ENCODE measurements at places on chromosomes 2 and 18.

DNA sequence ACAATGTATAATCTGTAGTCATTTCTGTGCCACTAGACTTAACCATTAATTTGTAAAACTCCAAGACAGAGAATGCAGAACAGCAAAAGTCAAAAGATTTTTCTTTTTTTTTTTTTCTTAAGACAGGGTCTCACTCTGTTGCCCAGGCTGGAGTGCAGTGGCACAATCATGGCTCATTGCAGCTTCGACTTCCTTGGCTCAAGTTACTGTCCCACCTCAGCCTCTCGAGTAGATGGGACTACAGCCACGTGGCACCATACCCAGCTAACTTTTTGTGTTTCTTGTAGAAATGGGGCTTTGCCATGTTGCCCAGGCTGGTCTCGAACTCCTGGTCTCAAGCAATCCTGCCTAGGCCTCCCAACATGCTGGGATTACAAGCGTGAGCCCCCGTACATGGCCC, 80.1 kb downstream of the TLK1 start:
- DNase-seq: no peak

DNA sequence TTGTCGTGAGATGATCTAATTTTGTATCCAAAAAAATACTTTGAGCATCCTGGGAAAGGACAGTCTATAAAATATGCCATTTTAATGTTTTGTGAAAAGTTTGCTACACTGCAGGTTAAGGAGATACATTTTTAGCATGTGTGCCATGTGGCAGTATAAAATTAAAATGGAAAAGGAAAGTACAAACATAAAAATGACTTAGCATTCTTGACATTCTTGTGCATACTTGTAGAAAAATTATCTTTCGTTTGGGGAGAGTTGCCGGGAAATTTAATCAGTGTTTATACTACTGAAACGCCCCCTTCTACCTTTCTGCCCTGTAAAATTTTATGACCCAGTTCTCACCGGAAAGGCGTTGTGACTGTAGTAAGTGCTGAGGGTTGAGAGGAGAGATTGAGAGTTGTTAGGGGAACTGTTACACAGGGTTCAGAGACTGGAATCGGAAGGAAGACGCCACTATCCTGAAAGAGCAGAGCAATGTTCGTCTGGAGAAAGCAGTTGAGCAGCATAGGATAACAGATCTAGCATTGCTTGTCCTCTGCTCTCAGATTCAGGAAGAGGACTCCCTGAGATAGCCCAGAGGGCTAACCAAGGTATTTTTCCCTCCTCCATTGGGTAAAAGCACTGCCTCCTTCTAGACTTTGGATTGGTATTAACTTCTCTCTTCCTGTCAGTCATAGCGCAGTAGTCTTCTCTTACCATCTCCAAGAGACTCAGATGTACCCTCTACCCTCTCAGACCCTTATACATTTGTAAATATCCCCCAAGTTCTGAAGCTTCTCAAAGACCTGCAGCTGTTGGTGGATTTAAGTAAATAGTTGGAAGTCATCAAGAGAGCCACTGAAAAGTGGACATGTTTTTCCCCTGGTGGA, 2.7 kb downstream of the CDH20 start:
- DNase-seq: no peak

DNA sequence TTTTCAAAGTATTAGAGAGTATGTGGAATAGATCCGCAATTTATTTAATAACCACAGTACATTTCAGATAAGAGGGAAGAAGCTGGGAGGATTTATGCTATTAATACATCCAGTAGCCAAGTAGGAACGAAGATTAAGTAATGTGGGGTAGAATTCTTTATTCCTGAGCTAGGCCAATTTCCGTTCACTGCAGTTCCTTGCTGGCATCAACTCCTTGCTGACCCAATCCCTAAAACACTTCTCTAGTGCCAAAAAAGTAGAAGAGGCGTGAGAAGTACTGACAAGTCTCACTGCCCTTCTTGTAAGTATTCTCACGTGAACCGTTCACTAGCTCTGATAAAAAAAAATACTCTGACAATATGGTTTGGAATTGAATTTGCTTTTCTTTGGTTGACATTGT, 211.4 kb downstream of the EPHA4 start:
- DNase-seq: no peak

GRCh38 chr2:100615886-100616285, 53.1 kb downstream of the PDCL3 start:
- no peak for DNase-seq

GRCh38 chr2:219434468-219434717, 250 bp upstream of the SPEG start:
- no peak for DNase-seq

GRCh38 chr2:142504754-142505153, 372.7 kb upstream of the KYNU start:
- DNase-seq: no peak
